ENCODE measurements at places on chromosomes 6 and 20.

DNA sequence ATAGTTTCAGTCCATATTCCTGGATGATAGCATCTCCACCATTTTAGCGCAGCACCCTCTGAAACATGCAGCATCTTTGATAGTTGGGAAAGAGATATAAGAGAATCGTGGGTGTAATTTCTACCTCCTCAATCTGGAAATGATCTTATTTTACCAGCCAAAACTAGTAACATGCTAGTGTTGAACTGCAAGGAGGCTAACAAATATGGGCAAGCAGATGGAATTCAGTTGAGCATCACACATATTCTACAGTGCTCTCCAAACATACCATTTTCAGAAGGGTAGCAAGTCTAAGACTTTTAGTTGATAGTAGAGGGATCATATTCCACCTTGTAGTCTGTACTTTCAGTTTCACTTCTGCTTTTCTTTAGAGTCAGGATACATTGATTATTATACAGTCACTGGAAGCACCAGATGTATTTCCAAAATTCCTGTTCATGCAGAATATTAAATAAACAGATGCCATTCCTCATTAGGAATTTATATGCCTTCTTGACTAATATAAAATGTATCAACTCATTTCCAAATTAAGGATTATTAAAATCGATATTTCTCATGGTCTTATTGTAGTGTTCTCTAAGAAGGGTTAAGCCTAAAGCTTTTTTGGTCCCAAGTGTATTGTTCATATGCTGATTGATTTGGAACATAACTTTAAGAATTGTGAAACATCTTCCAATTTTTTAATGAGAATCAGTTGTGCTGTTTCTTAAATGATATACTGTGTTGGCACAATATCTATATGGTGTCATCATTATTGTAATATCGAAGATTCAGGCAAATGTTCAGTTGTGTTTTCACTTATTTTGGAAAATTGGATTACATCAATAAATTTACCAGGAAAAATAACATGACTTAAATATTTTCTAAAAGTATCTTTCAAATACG is 362.0 kb downstream of the CENPW start:
- no peak for DNase-seq

DNA sequence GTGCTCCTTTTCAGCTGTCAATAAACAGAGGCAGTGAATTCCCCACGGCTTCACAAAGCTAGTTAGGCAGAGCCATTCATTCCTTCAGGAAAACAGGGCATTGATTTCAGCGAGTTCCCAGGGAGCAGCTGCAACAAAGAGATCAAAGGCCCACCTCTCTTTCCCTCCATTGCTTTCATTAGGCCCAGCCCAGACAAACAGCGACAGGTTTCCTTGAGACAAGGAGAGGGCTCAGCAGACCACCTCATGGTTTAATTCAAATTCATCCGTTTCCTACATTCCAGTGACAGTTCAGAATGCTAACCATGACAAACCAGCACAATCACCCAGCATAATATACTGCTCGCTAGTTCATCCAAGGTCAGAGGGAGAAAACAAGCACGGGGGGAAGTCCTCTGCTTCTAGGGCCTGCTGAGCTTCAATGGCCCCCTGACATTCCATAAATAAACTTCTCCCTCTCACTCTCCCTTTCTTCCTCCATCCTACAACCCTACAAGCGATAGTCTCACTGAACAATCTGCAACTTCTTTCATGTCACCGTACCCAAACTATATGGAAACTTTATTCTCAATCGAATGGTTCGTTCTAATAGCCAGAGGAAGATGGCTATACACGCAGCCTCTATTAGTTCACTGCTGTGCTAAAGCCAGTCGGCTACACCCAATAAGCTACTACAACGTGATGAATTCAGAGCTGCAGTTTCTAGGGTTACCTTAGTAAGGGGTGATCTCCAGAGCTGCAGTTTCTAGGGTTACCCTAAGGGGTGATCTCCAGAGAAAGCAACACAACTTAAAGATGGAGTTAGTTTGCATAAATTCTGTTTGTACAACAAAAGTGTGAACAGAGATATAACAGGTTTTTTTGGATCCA is 34.7 kb downstream of the PLAGL1 start:
- DNase-seq, result no peak

- no peak for DNase-seq
These were observed 30.4 kb upstream of the MRAP2 start for GRCh38 chr6:84003131-84003530.

- no peak for DNase-seq
These were observed 64.3 kb upstream of the MLN start for GRCh38 chr6:33868141-33868540.

DNA sequence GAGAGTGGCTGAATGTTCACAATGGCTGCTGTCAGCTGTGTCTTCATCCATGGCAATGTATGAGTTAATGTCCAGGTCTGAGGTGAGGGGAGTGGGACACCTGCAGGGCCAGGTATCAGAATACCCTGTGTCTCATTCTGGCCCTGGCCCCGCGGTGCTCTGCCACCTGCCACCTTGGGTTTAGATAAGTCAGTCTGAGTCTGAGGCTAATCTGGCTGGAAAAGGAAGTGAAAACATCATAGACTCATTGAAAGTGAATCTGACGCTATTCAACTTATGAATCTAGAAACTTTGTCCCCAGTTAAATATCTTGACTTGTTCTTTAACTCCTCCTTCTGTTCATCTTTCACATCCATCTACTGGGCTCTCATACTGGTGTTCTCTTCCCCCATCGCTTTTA is 267.1 kb upstream of the JAG1 start:
- no peak for DNase-seq

DNA sequence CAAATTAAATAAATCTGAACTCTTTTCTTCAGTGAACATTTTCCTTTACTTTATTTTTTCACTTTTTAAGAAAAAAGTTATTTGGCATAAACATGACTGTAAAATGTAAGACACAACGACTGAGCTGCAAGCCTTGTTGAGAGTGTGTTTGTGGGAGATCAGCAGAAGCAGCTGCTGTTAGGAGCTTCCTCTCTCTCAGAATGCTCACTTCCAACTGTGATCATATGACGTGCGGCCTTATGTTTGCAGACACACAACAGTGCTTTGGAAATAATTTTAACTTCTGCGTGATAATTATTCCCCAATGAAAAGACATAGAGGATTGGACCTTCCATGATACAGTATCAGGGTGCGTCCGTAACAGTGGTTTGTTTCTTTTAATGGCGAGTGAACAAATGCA is 104.0 kb downstream of the ARHGAP18 start:
- DNase-seq, result no peak

All from amniotic stem cell (primary cell).